SK-N-MC (cell line): ENCODE measurements at places on chromosomes 3 and 15.

DNA sequence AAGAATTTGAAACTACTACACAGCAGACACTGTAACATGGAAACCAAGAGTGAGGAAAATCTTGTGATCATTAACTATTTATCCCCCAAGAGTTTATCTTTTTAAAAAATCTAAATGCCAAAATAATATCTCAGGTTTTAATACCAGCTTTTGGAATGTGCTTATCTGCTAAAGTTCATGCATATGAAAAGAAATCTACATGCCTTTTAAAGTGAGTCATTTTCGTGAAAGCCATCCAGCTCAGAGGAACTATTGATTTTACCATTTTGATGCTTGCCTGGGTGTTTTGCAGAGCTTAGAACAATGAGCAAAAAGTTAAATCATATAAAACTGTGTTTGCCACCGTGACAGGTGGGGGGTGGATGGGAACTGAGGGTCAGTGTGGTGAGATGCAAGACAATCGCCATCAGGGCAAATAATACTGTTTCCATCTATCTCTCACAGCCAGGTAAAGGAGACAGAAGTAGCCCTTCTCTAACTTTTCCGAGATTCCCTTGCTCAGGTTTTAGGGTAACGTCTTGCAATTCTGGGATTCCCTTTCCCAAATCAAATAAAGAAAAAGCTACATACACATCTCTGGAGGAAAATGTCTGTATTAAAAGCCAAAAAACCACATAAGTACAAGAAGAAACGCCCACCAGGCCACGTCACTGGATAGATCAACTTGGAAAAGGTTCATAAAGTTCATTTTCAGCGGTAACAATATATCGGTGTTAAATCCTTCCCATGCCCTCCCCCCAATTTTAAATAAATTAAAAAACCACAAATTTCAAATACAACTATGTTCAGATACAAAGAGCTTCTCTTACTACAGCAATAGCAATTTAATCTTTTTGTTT, 2.0 kb downstream of the TMEM158 start:
- DNase-seq, result no peak

DNA sequence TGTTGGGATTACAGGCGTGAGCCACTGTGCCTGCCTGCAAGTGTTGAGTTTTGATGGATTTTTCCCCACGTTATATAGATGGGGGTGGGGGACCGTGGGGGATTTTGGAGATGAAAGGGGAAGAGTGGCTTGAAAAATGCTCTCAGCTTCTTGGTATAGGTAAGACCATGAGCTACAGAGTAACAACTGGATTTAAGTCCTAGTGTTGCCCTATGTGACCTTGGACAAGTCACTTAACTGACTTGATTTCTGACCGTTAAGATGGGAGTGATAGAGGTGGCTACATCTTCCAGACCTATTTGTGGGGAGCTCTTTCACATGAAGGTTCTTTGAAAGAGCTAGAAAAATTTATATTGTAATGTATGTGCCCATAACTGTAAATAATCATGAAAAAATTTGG, 13.3 kb downstream of the TRIM71 start:
- DNase-seq, result no peak

GRCh38 chr3:20645340-20645739, 459.3 kb upstream of the SGO1 start:
- no peak for DNase-seq

GRCh38 chr3:171284308-171285075, 175.7 kb downstream of the TNIK start:
- peak; percentile 93 for DNase-seq

DNA sequence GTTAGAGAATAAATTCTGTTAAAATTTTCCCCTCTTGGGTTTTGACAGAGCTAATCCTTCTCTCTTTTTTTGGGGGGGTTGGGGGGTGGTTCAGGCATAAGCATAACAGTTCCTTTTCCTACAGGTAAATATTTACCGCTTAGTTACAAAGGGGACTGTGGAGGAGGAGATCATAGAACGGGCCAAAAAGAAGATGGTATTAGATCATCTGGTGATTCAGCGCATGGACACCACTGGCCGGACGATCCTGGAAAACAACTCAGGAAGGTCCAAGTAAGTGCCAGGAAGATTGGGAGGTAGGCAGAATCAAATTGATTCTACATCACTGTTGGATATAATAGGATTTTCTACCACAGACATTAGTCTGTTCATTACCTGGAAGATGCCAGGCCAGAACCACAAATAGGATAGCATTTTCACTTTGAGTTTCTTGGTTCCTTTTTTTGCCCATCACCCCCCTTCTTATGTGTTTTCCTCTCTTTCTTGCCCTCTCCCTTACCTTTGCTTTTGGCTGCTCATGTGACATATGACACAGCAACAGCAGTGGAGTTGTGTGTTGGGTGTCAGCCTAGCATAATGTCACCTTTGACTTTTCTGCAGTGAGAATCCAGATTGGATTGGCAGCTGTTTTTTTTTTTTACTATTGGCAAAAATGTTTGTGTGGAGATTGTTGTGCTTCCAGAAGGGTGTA, 79.0 kb downstream of the CHD2 start:
- no peak for DNase-seq

DNA sequence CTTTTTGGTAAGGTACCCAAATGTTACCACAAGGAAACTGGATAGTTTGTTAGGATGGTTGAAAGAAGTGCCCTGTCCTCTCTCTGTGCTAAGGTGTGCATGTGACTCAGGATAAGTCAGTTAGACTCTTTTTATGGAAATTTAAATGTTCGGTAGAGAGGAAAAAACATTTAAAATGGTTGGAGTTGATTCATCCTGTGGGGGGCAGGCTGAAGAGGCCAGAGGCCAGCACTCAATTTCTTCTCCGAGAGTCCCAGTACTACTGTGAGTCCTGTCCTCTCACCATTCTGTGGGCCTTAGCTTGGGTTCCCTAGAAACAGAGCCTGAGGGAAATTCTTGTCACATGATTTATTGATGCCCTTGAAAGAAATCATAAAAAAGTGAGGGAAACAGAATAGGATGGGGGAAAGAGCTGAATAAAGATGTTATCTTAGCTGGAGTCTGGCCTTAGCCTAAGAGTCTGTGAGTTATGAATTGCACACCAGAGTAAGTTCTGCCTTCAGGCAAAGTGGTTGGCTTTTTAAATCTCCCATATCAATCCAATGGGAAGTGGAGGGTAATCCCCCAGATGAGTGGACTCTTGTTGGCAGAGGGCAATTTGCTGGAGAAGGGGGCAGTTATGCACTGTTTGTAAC, 106.5 kb upstream of the GALNT15 start:
- DNase-seq, result no peak

GRCh38 chr3:13882876-13883275, 3.0 kb upstream of the WNT7A start:
- no peak for DNase-seq

- DNase-seq, result peak; percentile 12
Measured at GRCh38 chr3:9130345-9131305, 118.8 kb downstream of the SRGAP3 start.

DNA sequence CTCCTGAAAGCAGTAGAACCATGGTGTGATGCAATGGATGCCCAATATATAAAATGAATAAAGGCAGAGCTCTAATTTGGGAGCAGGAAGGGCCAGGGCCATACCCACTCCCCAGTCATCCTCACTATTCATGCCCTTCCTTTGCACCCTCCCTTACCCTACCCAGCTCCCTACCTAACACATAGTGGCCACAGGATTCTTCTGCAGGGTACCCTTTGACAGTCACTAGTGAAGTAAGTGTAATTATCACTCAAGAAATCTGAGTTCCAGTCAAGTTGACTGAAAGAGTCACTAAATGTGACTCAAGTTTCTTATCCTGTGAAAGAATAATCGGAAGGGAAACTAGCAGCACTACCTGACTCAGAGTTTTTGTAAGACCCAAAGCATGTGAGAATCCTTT, 69.2 kb downstream of the RASA2 start:
- no peak for DNase-seq

DNA sequence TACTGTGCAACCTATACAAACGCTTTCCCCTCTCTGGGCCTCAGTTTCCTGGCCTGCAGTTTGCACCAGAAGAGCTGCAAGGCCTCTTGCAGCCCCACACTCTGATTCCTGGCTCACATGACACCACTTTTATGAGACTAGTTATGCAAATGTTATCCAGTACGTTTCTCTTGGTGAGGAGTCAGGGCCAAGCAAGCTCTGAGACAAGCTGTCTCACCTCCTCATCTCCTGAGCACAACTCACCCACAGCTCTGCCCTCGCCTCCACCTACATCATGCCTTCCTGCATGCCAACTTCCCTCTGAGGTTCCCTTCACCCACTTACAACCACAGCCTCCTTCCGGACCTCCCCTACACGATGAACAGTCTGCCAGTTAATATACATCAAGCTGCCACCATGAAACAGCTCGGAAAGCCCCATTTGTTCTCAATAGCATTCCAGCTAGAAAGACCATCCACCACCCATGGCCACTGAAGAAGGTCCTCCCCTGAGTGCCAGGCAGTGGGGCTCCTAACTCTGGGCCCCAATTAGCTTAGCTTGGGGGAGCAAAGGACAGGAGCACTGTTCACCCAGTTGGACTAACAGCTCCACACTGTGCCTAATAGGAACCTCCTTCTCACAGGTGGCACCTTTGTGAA, 25.0 kb downstream of the CRYGS start:
- DNase-seq, result no peak

GRCh38 chr3:63945558-63946096, 33.4 kb upstream of the SCAANT1 start:
- DNase-seq, result no peak

- no peak for DNase-seq
Measured at GRCh38 chr15:41957021-41957897, 15.1 kb downstream of the EHD4 start.

GRCh38 chr3:42736531-42736930, 33.9 kb upstream of the HHATL start:
- no peak for DNase-seq

DNA sequence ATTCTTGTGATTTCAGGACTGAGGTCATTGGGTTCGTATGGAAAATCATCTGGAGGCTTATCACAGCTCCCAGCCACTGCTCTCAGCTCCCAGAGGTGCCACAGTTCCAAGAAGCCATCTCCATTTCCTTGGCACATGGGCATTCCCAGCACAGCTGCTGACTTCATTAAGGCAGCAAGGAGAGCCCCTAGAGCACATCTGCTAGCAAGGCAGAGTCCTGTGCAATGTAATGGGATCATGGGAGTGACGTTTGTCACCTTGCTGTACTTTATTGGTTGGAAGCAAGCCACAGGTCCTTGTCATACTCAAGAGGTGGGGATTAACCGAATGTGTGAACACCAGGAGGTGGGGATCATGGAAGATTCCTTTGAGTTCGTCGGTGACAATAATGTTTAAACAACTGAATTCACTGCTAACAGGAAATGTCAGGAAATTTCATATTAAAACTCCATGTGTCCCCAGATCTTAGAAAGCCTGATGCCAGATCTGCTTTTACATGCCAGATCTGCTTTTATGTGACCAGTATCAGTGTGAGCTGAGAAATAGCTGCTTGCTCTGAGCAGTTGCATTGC, 148.8 kb downstream of the GABRG3 start:
- DNase-seq, result no peak

DNA sequence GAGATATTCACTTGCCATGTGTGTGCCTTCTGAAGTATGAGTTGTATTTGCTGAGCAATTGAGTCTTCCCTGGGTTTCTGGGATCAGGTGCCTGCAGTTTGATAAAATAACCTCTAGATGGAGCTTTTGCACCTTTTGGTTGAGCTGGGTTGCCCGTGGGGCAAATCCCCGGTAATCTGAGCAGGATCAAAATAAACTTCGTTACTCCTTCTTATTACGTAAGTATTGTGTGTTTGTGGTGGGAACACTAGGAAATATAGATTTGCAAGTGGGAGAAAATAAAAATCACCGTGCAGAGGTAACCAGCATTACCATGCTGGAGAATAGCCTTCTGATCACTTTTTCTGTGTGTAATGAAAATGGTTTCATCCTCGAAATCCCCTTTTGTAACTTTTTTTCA, 277.4 kb upstream of the NR2E3 start:
- DNase-seq, result peak; percentile 2

- peak; percentile 64 for DNase-seq
Measured at GRCh38 chr3:146640955-146641867, 36.1 kb upstream of the PLSCR5 start.

DNA sequence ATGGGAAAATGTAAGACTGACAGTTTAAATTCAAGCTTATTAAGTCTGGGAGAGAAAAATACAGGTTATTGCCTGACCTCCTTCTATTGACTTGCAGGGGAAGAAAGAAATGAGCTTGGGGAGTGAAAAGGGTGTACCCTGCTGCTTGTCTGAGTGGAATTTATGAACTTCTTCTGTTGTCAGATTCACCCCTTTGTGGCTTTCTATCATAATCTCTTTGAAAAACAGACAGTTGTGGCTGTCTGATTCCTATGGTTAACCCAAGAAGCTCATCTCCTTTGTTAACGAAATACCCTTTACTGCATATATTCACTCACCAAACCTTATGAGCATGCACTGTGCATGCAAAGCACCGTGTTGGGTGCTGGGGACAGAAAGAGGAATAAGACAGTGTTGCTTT, 22.5 kb downstream of the GPD1L start:
- no peak for DNase-seq

- DNase-seq, result peak; percentile 65
Measured at GRCh38 chr15:75640483-75641178, 607 bp upstream of the IMP3 start.

DNA sequence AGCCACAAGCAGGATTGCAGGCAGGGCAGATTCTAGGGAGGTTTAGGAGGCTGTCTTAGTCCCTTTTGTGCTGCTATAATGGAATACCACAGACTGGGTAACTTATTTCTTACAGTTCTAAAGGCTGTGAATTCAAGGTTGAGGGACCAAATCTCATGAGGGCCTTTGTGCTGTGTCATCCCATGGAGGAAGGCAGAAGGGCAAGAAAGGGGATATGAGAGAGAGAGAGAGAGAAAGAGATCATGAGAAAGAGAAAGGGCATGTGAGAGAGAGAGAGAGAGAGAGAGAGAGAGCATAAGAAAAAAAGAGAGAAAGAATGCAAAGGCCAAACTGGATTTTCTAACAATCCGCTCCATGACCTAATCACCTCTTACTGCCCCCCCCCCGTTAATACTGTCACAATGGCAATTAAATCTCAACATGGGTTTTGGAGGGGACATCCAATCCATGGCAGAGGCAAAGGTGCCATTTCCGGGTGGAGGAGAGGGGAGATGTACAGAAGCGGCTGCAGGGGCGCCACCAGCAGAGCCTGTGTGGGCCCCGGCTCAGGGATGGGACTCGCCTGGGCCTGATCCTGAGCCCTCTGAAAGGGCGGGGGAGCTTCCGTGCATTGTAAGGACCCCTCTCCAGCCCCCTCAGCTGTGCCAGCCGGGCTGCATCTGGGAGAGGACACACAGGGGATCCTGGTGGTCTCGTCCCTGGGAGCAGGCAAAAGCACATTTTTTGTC, 20.5 kb downstream of the MRPS11 start:
- no peak for DNase-seq
